Activated CD4-positive, CD25-positive, alpha-beta regulatory T cell treated with anti-CD3 and anti-CD28 coated beads, Interleukin-2, amount 50 U/mL, for 16 hours (primary cell): ENCODE measurements at places on chromosomes 7 and 10.

DNA sequence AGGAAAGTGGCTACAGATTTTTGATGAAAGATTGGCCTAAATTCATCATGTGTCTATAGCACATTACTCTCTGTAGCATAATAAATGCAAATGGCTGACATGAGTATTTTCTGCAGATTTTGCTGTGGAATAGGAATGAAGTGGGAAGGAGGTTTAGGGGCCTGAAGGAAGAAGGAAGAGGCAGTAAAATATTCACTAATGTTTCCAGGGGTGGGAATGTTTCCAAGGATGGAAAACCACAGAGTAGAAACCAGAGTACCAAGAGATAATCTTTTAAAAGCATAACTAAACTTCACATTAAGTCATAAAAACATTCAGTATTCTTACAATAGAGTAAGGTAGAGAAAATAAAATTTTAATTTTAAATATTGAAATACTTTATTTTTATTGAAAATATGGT is 267.8 kb downstream of the BICC1 start:
- DNase-seq = no peak

GRCh38 chr10:77301305-77301730 is 336.3 kb downstream of the KCNMA1 start:
- DNase-seq = no peak

DNA sequence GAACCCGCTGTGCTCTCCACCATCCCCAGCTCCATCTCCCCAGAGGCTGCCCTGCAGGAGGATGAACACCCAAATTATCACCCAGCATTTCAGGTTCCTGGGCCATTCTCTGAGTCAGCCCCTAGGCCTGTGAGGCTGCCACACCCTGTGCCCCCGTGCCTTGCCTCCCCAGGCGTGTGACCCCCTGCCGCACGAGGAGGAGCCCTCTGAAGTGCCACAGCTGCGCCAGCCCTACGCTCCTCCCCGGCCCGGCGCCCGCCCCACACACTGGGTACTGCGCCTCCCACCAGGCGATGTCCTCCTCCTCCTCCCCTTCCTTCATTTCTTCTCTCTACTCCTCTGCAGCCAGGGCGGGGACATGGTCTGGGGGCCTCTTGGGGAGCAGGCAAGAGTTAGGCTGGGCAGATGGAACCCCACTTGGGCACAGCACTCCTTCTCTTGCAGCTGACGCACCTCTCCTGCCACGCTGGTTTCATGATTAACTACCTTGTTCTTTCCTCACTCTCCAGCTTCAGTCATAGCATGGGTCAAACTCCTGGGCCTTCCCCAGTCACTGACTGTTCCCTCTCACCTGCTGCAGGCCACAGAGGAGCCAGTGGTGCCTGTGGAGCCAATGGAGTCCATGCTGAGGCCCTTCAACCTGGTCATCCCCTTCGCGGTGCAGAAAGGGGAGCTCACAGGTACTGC is 12.7 kb upstream of the ATP6V1F start:
- no peak for DNase-seq

- no peak for DNase-seq
Observed at GRCh38 chr10:63077800-63078199, 55.3 kb upstream of the NRBF2 start.

DNA sequence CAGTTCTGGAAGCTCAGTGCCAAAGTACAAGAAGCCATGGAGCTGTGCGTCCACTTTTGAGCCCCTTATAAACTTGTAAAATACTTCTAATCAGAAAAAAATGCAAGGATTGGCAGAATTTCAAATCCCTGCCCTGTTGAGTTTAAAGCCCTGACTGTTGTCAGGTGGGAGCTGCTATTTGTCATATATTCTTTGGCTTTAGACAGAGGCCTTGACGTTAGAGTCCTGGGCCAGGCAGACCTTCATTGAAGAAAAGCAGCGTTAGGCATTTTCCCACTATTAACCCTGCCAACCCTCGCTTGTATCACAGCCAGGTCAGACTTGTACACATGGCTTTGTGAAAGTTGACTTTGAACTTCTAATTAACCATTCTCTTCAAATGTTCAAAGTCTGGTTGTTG is 155.4 kb downstream of the TWIST1 start:
- DNase-seq = no peak

GRCh38 chr10:110758898-110759297 is 112.8 kb upstream of the PDCD4 start:
- DNase-seq = no peak

DNA sequence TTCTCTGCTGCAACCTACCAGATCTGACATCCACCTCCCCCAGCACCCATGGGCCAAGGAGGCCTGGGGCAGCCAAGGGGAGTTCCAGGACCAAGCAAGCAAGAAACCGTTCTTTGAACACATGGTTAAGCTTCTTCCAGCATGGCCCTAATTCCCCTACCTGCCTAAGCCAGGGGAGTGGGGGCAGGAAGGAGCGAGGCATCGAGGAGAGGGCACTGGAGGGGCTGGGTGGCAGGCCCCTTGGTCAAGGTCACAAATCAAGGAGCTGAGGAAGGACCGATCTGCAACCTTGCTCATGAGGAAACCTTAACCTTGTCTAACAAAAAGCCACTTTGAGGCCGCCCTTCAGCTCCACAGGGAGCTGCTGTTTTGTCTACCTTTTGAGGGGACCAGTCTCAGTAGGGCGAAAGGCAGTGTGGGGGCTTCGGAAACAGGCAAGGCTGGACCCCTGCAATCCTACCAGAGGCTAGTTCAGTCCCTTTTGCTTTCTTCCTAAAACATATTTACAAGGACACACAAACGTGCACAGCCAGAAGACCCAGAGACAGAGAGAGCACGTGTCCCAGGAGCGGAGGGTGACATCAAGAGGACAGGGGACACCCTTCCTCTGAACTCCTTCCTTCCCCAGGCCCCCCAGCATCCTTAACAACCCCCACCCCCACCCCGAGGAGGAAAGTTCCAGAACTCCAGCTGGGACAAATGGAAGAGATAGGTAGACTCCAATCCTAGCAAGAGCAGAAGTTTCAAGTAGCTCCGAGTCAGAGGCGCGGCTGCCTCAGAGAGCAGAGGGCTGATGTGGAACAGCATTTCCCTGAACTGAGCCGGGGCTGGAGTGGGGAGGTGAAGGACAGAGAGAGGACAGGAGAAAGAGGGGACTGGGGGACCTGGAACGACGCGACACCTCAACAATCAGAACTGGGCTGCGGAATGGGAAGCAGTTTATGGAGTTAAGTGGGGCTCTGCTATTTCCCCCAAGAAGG is 28.2 kb downstream of the SPOCK2 start:
- no peak for DNase-seq

GRCh38 chr10:104435822-104436221 is 82.2 kb downstream of the CFAP58 start:
- no peak for DNase-seq

DNA sequence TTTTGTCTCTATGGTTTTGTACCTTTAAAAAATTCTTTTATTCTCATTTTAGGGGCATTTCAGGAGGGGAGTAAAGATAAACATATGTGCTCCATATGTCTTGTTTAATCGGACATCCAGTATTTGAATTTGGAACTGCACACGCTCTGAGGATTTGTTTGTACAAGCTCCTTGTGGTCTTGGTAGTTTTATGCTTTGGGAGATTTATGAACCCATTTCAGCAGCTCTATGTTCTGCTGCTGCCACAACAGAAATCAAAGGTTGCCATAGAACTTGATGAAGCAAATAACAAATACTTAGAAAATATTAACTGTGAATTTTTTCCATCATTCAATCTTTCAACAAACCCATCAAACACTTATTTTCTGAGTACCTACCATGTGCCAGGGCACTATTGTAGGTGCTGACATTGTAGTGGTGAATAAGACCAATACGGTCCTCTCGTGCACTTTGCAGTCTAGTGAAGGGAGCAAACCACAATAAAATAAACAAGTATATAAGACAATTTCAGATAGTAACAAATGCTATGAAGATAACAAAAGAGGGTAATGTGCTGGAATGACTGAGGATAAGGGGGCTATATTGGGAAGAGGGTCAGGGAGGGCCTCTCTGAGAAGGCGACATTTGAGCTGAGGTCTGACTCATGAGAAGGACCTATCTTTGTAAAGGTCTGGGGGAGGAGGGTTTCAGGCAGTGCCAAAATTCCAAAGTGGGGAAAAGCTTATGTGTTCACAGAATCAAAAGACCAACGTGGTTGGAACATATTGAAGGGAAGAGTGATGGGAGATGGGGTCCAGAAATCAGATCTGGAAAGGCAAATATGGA is 30.4 kb downstream of the MYPN start:
- no peak for DNase-seq

DNA sequence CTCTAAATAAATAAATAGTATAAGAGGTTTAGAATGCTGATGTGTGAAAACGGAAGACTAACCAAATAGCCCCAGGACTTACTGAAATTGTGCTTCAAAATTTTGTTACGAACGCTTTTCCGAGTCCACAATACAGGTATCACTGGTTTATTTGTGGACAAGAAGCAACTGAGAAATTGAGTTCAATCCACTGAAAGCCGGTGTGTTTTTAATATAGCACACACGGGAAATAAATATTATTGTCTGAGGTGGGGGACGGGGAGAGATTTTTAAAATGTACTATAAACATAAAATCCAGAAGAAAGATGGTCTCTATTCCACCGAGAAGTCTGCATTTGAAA is 598 bp downstream of the SLC16A12 start:
- DNase-seq = no peak

DNA sequence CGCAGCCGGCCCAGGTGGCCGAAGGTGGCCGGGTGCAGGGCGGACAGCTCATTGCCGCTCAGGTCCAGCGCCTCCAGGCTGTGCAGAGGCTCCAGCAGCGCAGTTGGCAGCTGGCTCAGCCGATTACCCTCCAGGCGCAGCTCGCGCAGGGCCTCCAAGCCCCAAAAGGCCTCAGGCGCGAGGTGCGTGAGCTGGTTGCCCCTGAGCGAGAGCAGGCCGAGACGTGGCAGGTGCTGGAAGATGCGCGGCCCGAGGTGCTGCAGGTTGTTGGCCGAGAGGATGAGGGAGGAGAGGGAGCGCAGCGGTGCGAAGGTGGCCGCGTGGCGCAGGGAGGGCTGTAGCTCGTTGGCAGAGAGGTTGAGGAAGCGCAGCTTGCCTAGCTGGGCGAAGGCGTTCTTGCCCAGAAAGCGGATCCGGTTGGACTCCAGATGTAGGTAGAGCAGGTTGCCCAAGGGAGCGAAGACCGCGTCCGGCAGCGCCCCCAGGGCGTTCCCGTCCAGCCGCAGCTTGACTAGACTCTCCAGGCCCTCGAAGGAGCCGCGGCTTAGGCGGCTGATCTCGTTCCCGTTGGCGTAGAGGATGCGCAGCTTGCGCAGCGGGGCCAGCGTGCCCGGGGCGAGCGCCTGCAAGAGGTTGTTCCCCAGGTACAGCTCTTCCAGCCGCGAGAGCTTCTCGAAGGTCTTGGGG is 923 bp downstream of the TRIL start:
- no peak for DNase-seq

GRCh38 chr7:52107355-52107754 is 790.7 kb upstream of the COBL start:
- DNase-seq = no peak

DNA sequence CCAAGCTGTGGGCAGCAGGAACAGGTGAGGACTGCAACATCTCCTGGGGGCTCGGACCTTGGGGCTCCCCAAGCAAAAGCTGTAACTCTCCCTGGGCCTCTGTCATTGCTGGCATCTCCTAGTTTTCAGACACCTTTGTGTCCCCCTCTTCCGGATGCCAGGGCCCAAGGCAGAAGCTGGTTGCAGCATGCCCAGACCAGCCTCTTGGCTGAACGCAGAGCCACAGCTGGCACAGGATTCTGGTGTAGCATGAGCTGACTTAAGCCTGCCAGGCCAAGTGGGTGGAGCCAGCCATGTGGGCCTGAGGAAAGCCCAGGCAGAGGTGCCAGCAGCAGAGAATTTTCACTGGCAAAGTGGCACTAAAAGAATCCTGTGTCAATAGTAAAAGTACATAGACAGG is 43.5 kb downstream of the ZWINT start:
- no peak for DNase-seq

GRCh38 chr7:3598854-3599253 is 297.8 kb downstream of the SDK1 start:
- no peak for DNase-seq

- no peak for DNase-seq
Observed at GRCh38 chr7:5495581-5496375, 72.1 kb upstream of the TNRC18 start.

DNA sequence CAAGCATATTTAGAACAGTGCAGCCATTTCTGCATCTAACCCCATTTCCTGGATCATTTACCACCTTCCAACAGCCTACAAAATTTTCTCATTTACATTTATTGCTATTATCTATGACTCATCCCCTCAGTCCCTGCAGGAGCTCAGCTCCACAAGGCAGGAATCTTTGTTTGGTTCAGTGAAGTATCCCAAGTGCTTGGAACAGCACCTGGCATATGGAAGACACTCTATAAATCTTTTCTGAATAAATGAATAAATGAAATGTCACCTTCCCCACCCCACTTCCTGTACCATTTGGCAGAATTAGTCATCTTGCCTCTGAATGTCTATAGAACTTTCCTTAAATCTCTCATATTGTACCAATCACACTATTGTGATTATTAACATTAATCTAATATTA is 110.7 kb downstream of the HIP1 start:
- DNase-seq = no peak

DNA sequence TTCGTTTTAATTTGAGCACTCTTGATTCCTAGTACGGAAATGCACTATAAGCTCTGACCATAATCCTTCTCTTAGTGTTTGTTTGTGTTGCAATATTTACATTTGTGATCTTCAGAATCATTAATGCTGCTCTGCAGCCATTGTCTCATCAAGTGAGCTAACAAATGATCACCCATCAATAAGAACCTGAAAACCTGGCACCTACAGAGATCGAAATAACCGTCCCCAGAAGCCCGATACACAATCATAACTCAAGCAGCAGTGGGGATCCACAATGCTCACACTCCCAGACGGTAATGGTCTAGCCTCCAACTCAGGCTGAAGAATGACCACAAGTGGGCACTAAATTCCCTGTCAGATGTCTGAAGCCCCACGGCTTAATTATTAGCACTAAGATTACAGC is 156.0 kb upstream of the NFE2L3 start:
- no peak for DNase-seq

DNA sequence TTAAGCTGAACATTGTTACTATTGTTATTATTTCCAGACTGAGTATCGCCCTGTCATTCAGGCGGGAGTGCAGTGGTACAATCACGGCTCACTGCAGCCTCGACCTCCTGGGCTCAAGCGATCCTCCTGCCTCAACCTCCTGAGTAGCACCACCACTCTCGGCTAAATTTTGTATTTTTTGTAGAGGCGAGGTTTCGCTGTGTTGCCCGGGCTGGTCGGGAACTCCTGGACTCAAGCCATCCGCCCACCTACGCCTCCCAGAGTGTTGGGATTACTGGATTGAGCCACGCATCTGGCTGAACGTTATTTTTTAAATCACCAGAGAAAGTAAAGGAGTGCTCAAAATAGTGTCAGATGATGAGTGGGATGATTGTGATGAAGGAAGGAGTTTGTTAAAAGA is 1.4 kb upstream of the HNRNPF start:
- no peak for DNase-seq
